Heart right ventricle (tissue), 16 donors: ENCODE measurements at places on chromosomes 13 and 19.

DNA sequence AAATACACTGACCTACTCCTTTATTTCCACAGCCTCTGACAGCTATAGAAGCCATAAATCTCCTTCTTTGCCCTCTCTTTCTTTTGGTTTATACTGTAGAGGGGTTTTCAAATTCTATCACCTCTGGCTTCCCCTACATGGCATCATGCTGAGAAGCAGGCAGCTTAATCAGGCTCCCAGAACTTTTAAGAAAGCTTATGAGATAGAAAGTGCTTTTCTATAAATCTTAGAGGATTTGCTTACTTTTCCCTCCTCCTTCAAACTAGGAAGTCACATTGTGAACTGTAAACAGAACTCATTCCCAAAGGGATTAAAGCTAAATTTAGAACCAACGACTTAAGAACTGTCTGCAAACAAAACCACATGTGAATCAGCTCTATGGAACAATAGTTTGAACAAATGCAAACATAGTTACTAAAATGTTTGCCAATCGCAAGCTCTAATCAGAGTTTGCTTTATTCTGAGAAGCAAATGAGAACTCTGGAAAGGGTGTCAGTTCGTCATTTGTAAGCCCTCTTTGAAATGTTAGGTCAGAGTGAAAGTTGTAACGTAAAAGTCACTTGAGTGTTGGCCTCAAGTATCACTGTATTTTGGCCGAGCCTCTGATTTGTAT is 344.1 kb downstream of the RFC3 start:
- DNase-seq = no peak

GRCh38 chr19:14764401-14764800 is 14.0 kb downstream of the ADGRE2 start:
- DNase-seq = no peak

DNA sequence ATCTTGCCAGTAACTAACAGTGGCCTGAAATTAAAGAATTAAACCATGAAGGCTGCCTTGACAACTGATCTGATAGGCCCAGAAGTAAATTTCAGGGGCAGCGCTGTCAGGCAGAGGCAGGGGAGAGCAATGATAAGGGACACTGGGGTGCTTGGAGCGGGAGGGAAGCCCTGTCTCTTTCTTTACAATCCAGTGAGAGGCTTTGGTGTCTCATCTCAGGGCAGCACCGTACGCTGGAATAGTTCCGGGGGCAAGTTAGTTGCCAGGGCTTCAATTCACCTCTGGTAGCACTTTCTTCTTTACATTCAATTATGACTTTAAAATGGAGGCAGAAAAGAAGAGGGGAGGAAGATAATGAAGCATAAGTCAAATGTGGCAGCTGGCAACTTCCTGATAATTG is 74.6 kb downstream of the CBY2 start:
- no peak for DNase-seq

GRCh38 chr19:48353677-48354076 is 10.1 kb downstream of the TMEM143 start:
- no peak for DNase-seq

GRCh38 chr13:39821977-39822376 is 166.5 kb downstream of the COG6 start:
- no peak for DNase-seq

GRCh38 chr19:35023428-35023827 is 6.8 kb upstream of the SCN1B start:
- DNase-seq = no peak

DNA sequence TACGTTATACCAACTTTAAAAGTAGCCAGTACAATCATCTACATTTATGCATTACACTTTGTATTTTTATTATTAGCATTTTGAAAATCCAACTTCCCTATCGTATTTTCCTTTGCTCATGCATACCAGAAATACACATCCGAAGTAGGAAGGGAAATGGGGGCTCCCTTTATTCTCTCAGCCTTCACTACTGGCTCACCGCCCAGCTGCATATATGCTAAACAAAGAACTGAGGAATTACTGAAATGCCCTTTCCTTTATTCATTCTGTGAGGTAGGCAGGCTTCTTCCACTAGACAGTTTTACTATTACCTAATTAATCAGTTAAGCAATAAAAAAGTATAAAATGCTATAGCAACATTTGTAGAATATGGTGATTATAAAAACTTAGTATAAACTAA is 291.6 kb downstream of the KLF12 start:
- DNase-seq = no peak

DNA sequence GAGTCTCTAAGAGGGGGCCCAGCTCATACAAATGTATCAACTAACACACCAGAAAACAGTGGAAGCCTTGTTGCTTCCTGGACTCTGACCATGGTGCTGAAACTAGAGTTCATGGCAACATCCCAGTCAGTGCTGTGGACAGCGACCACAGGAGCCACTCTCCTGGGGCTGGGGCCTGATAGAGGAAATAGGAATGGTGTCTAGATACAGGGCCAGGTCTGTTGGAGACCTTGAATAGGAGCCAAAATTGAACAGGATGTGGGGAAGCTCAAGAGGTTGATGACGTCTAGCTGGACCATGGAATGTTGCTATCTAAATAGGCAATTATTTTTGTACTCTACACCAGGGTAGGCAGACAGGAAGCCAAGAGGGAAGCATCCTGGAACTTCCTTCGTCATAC is 21.7 kb downstream of the LILRB4 start:
- DNase-seq = peak; percentile 24

- peak; percentile 92 for DNase-seq
Observed at GRCh38 chr19:47719047-47719859, 6.0 kb downstream of the EHD2 start.

- no peak for DNase-seq
Observed at GRCh38 chr13:31504918-31505317, 234.4 kb upstream of the RXFP2 start.

- DNase-seq = no peak
Observed at GRCh38 chr13:33081666-33082065, 65.4 kb downstream of the KL start.

DNA sequence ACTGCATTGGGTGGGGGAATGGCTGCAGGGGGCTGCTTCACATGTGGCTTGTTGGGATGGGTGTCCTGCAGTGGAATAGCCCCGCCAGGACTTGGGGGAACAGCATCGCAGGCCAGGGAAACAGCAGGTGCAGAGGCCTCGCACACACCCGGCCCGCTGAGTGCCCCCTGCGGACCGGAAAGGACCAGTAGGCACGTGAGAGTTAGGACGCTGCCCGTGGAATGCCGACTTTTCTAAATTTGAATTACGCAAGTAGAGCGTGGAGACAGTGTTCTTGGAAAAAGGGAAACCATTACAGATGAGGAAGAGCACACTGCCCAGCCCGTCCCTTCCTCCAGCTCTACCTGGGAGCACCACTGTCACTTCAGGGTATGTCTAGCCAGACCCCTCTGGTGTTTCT is 11.5 kb downstream of the DNM2 start:
- no peak for DNase-seq

DNA sequence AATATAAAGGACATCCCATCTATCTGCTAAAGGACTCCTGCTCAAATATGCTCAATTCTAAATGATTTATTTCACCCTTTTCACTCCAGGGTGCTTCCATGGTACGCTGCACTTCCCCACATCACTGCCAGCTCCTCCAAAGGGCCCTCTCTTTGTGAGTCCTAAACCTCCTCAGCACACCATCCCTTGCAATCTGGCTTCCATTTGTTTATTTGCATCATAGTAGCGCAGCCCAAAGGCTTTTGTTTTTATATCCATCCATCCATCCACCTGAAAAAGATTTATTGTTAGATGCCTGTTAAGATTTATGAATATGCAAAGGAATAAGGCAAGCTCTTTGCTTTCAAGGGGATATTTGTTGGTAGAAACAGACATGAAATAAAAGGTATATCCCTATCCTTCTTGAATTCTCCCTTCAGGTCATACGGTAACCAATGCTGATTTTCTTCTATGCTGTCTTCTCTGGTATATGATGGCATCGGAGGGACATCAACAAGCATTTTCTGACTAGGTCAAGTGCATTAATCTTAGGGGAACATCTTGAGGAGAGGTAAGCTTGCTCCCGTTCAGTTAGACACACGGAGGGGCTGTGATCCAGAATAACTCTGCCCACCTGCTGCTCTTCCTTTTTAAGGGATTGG is 397.6 kb downstream of the LIG4 start:
- no peak for DNase-seq

DNA sequence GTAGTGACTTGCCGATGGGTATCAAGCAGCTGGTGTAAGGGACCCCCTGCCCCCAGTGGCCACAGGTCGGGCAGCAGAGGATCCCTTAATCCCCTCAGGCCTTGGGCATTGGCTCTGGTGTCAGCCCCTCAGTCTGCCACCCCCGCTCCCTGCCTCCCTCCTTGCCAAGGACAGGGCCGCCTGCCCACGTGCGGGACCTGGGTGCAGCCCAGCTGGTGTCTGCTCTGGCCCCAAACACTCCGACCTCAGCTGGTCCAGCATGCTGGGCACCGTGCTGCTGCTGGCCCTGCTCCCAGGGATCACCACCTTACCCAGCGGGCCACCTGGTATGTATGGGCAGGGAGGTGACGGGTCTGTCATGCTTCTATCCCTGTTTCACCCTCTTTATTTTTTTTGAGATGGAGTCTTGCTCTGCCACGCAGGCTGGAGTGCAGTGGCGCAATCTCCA is at the start of gene TGFBR3L:
Gene TGFBR3L (plus strand): TSS at position 233 of the 448 bp plus-strand sequence.
- DNase-seq = no peak

DNA sequence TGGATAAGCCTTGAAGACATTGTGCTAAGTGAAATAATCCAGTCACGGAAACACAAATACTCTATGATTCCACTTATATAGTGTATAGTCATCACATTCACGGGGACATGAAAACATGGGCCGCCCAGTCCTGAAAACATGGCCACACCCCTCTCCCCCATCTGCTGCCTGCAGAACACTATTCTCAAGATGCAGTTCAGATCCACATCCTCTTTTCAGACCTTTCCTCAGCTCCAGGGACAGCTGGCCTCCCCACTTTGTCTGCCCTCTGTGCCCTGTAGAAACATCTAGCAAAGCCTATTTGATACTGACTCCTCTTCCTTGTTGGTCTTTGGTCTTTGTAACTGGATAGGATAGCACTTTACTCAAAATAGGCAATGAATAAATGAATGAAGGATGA is 8.3 kb downstream of the RFX2 start:
- no peak for DNase-seq

- DNase-seq = no peak
Observed at GRCh38 chr13:65940720-65941119, 1289.4 kb downstream of the PCDH9 start.

DNA sequence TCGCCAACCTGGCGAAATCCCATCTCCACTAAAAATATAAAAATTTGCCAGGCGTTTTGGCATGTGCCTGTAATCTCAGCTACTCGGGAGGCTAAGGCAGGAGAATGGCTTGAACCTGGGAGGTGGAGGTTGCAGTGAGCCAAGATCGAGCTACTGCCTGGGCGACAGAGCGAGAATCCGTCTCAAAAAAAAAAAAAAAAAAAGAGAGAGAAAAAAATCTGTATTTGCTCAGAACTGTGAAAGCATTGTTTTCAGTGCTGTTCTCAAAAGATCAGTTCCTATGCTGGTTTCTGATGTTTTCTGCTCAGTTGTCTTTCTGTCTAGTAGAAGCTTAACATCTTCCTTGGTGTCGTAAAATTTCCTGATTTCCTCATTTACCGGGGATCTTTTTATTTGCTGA is 2.5 kb downstream of the SF3A2 start:
- no peak for DNase-seq

GRCh38 chr13:51222686-51223559 is 725 bp downstream of the FAM124A start:
- peak; percentile 20 for DNase-seq
